Stimulated activated CD4-positive, alpha-beta T cell treated with anti-CD3 and anti-CD28 coated beads, TNF-alpha, amount 100 ng/mL, for 48 hours (primary cell): ENCODE measurements at places on chromosomes 1 and 21.

- DNase-seq = no peak
Measured at GRCh38 chr1:184021728-184022127, 15.8 kb downstream of the COLGALT2 start.

DNA sequence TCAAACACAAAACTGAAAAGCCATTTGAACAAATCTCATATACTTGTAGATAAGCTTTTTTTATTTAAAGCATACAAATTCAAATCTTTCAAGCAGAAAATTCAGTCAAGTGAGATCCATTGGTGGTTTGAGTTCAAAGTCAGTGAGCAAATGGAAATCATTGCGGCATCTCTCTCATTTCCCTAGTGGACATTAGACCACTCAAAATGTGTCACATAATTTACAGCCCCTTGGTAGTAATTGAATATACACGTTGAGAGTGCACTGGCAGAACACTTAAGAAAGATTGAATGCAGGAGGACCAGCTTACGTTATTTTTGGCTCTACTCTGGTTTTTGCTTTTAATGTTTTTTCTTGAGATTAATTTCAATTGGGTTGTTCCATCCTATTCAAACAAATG is 633.7 kb downstream of the USP25 start:
- no peak for DNase-seq

- no peak for DNase-seq
Measured at GRCh38 chr1:46757247-46757955, 38.5 kb upstream of the EFCAB14 start.

GRCh38 chr1:29227511-29227910 is 3.2 kb downstream of the MECR start:
- DNase-seq = no peak

- no peak for DNase-seq
Measured at GRCh38 chr1:205441716-205442050, 14.2 kb downstream of the BLACAT1 start.

DNA sequence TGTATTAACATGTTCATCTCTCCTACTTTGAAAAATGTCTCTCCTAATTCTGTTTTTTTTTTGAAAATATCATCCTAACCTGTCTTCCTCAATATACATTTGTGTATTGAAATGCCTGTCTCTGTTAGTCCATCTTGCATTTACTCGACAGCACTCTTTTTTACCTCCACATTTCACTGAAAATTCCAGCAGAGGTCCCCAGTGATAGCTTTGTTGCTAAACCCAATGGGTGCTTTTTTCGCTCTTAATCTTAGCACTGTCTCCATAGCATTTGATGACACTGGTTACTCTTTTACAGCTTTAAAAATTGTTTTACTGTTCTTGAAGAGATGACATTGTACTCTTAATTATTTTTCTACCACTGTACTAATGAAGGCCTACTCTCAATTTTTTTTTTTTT is 10.8 kb downstream of the OSBPL9 start:
- DNase-seq = no peak

- no peak for DNase-seq
Measured at GRCh38 chr21:27975514-27975913, 1008.6 kb upstream of the ADAMTS5 start.

GRCh38 chr1:222394224-222394623 is 153.7 kb downstream of the HHIPL2 start:
- no peak for DNase-seq

DNA sequence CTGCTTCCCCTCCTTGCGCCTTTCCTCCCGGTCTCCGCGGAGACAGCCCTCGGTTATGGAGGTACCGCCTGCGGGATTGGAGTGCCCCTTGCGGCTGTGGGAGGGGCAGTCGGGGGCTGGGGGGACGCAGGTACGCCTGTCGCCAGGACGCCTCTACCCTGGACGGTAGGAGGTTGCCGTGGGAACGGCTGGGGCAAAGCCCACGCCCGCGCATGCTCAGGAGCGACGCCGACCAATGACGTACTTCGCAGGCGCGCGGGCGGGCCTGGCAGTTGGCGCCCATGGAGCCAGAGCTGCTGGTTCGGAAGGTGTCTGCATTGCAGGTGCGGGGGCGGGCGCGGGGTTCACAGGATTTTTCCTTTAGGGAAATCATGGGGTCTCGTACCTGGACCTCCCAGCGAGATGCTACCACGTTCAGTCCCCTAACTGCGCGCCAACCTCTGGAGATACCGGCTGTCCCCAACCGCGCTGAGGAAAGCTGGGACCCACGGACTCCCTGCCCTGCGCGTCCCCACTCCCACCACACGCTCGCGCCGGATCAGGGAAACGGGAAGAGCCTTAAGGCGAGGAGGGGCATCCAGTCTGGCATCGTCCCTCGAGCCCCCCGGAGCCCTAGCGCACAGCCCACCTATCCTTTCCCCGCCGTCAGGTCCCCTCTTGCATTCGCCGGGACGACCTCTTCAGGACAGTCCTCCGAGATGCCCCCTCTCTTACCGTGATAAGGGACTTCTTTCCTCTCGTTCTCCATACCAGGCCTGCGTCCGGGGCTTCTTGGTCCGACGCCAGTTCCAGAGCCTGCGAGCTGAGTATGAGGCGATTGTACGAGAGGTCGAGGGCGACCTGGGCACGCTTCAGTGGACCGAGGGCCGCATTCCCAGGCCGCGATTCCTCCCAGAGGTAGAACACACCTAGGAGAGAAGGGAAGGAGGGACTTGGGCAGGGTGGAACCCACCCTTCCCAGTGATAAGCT is at the start of gene IQCC:
Gene IQCC (plus strand): TSS at position 271 of the 970 bp plus-strand sequence. CDS start 11 bp downstream, at position 282.
- DNase-seq = peak; percentile 73

GRCh38 chr1:30728832-30729638 is 5.7 kb upstream of the MATN1 start:
- DNase-seq = no peak

DNA sequence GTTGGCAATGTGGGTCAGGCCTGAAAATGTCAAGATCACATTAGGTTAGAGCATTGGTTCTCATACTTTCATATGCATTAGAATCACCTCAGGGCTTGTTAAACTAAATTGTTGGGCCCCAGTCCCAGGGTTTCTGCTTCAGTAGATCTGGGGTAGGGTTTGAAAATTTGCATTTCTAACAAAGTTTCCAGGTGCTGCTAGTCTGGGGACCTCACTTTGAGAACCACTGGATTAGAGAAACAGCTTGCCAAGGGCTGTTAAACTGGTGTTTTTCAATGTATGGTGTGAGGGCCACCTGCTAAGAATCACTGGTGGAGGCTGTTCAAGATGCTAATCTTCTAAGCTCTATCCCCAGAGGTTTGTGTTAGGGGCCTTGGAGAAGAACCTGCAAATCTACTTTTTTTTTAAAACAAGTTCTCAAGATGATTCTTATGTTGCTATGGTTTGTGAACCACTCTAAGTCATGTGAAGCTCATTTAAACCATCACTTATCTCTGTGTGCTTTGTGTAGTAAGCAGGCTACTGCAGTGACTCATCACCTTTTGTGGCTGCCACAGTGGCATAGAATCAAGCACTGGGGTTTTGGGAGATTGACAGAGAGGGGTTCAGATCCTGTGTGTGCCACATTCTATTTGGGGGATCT is 152.2 kb downstream of the S1PR1 start:
- DNase-seq = no peak

DNA sequence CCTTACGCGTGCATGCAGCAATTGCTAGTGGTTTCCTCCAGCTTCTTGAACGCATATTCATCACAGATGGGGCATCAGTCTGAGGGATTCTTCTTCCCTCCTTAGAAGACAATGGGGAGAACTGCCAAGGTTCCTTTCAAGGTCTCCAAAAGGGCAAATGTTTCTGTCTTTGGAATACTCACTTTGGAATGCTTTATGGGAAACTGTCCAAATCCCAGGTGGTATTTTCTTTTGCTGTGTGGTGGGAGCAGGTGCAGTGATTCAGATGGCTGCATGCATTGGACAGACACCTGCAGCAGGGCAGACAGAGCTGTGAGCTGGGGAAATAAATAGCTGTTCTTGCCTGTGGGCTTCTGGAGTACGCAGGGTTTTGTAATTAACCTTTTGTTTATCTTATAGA is 40.5 kb downstream of the URB2 start:
- DNase-seq = no peak

DNA sequence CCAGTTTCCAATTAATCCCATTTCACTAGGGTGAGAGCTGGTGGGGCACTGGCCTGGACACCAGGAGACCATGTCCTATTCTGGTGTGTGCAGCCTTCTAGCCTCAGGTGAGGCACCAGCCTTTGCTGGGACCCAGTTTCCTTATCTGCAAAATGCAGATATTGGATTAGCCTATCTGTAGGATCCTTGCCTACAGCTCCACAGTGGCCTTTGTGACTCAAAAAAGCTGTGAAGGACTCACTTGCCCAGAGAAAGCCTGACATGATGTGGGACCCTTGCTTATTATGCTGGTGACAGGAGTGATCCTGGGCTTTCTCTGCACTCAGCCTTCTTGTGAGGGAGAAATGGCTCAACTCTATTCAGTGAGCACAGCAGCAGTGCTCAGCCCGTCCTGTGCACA is 32.3 kb downstream of the TENT5C start:
- no peak for DNase-seq

GRCh38 chr1:151905070-151905442 is 4.3 kb downstream of the THEM4 start:
- DNase-seq = no peak

GRCh38 chr1:2887941-2888855 is 86.7 kb upstream of the TTC34 start:
- DNase-seq = no peak

GRCh38 chr1:201241736-201242135 is 41.6 kb upstream of the PKP1 start:
- DNase-seq = no peak

DNA sequence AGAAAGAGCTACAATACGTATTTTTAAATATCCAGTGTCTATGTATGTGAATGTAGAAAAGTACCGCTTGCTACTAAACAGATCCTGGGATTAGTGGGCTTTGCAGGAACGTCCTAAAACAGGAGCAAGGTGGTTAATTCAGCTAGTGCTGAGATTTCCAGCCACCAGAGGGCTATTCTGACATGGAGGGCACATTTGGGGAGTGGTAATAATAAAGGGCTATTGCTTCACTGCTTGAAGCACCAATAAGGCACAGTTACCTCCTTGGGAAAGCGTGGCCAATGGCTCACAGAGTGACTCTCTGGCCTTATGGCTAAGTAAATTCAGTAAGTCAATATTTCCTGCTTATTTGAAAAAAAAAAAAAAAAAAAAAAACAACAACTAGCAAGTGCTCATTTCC is 152.4 kb downstream of the GABPA start:
- DNase-seq = no peak

- no peak for DNase-seq
Measured at GRCh38 chr1:61853583-61853982, 111.3 kb downstream of the PATJ start.

GRCh38 chr1:13786541-13786940 is 86.6 kb downstream of the PRDM2 start:
- DNase-seq = no peak

DNA sequence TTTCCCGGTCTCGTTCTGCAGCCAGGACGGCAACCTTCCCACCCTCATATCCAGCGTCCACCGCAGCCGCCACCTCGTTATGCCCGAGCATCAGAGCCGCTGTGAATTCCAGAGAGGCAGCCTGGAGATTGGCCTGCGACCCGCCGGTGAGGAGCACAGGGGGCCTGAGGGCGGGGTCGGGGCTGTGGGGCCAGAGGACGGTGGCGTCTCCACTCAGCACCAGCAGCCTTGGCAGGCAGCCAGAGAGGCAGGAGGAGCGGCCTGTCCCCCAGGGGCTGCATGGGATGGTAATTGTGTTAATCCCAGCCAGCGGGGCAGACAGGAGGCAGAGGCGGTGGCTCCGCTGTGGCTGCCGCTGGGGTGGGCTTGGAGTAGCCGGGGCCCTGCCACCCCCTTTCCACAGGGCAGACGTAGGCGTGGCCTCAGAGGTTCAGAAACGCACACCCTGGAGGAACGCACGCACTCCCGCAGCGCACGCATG is 12.1 kb downstream of the SAMD11 start:
- no peak for DNase-seq

GRCh38 chr1:247297263-247298123 is 34.2 kb downstream of the ZNF496 start:
- DNase-seq = no peak

- DNase-seq = peak; percentile 14
Measured at GRCh38 chr1:156926175-156926574, 5.7 kb downstream of the LRRC71 start.

- DNase-seq = no peak
Measured at GRCh38 chr21:34813266-34813894, 144.6 kb downstream of the CLIC6 start.

DNA sequence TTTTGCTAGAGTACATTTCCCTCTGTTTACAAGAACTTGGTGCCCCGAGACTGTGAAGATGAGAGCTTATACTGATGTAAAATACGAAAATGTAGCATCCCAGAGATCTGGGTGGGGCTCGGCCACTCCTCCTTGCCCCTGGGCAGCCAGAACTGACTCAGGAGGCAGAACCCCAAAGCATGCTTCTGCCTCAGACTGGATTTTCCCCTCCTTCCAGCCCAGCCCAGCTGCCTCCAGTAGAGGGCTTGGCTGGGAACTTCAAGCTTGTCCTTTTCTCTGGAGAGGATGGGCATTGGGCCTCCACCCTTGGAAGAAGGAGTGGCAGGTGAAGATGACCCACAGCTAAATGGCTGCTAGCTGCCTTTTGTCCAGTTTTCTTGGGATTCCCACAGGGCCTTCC is 24.3 kb upstream of the BTG2 start:
- no peak for DNase-seq

DNA sequence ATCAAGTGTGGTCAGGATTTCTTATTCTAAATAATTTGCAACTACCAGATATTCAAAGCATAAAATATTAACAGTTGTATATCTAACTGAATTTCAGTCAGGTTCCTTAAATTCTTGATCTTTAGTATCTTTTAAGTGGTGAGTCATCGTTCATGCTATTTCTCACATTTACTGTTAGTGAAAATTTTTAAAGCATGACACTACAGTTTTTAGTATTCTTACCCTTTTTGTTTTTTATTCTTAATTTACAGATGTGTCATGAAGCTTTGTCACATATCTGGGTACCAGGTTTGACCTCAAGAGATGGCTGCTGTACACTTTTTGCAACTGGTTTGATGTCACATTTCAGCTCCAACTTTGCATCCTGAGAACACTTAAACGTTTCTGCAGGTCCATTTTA is 12.7 kb downstream of the AKIRIN1 start:
- DNase-seq = no peak

GRCh38 chr1:103416681-103417286 is 108.7 kb upstream of the RNPC3 start:
- DNase-seq = no peak

DNA sequence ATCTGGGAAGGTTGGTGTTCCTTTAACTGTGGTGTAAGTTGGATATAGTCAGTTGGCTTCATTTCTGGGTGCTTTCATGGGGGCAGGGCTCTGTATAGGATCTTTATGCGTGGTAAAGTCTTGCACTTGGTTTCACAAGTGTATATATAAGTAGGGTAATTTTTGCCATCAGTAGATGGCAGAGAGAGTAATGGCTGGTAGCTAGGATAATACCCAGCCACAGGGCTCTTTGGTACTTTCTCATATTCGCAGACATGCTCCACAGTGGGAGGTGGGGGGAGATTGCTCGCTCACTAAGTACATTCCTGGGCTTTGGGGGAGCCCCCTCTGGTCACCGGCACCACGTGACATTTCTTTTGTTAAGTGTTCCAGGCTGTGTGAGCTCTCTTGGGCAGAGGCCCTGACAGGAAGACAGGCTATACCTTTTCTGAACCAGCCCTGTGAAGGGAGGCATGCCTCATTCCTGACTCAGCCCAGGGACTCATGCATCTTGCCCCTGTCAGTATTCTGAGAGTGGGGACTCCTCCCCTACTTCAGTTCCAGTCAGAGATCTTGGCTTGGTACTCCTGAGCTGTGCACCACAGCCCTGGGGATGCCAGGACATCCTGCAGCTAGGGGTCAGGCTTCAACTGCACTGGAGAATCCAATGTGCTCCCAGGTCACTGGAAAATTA is 37.6 kb downstream of the FCRL2 start:
- DNase-seq = no peak
